NCI-H2107 (cell line): ENCODE measurements at places on chromosomes 1 and 21.

- DNase-seq: peak; percentile 17
Observed at GRCh38 chr1:24390924-24391782, 22.4 kb downstream of the STPG1 start.

DNA sequence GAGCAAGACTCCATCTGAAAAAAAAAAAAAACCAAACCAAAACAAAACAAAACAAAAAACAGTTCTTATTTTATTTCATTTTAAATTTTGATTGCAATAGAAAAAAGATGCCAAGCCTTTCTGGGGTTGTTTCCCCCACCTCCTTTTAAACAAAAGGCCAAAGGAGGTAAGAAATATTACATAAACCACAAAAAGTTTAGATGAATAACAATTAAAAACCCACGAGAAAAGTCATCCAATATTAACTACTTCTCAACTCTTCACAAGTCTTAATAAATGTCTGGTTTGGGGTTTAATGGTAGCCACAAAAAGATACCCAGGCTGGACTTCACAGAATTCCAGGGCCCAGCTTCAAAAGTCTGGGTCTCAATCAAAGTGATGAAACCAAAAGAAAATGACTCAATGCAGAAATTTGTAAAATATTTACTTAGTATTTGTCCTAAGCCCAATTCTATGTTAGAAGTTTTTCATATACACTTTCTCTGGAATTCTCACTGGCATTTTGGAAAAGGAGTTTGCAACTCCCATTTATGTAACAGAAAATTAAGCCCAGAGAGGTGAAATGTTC is 47.0 kb upstream of the SDC3 start:
- DNase-seq: no peak

GRCh38 chr21:36606983-36607325 is 92.0 kb upstream of the SIM2 start:
- no peak for DNase-seq

- no peak for DNase-seq
Observed at GRCh38 chr1:73044241-73045036, 762.1 kb upstream of the NEGR1 start.

DNA sequence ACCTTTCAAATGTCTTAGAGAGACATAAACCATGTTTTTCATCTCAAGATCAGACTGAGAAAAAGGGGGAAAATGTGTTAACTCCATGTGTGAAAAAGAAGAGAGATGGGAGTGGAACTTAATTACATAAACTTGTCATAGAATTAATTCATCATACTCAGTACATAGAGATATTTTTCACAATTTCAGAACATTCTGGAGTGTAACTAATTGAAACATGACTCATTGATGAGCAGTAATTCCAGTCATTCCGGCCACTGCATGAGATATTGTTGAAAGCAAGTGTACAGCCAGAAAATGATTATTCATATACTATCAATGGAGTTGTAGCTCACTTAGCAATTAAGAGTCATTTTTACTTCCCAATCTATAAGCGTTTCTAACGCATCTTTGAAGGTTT is 739.3 kb downstream of the LTN1 start:
- no peak for DNase-seq

- DNase-seq: no peak
Observed at GRCh38 chr1:156740237-156740740, 599 bp downstream of the MRPL24 start.

DNA sequence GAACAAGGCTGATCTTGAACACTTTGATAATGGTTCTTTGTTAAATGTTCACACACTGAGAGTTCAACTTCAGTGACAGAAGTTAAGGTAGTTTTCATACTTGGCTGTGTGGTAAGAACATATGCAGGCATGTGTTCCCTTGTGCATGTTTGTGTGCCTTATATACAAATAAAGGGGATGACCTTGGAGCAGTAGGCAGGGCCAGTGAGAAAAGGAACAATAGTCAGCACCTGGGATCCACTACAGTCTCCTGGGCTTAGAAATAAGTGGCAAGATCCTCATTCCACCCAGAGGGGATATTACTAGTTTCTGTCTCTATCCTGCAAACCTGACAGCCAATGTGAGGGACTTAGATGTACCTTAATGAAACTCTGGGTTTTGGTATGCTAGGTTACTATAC is 50.3 kb upstream of the DMRTA2 start:
- no peak for DNase-seq

- no peak for DNase-seq
Observed at GRCh38 chr1:204171751-204172178, 5.6 kb upstream of the REN start.

GRCh38 chr1:228717081-228717480 is 18.2 kb upstream of the RHOU start:
- no peak for DNase-seq

GRCh38 chr1:219155135-219155534 is 18.5 kb upstream of the LYPLAL1 start:
- no peak for DNase-seq

- DNase-seq: no peak
Observed at GRCh38 chr1:56390232-56390867, 189.0 kb downstream of the PLPP3 start.

DNA sequence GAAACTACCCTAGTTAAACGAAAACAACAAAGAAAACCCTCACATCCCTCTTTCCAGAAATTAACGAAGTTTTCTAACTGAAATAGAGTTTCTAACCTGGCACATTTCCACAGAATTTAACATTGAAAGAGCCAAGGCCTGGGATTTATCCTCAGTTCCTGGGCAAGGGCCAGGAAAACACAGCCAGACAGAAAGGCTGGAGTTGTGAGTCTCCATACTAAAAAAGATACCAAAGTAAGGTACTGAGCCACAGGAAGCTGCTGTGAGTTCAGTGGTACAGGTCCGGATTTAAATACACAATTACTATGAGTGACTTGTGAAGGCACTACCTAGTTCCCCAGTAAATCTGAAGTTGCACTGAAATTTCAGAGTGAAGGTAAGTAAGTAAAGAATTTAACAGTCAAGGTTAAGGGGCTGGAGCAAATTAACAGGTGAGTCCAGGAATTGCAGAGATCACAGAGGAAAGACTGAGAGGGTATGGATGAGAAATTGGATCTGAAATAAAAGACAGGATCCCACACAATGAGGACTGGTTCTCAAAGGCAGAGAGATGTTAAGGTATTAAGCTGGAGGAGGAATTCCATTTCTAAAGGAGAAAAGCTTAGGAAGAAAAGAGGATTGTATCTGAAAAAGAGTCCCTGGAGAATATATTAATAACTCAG is 905 bp downstream of the LIX1L start:
- no peak for DNase-seq

GRCh38 chr1:229669333-229669732 is 43.3 kb downstream of the URB2 start:
- DNase-seq: no peak

GRCh38 chr1:36359911-36360550 is 25.7 kb downstream of the STK40 start:
- DNase-seq: no peak

DNA sequence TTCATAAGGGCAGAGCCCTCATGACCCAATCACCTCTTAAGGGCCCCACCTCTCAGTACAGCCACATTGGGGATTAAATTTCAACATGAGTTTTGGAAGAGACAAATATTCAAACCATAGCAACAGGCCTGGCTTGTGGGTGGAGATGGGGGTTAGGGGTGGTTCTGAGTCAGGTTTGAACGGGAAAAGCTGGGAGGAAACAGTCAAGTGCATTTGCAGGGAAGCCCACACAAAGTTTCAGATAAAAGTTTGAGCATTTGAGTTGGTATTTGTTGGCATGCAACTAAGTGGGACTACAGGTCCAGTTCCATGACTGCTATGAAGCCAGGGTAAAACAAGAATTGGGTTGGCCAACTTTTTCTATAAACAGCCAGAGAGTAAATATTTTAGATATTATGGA is 21.0 kb upstream of the PADI2 start:
- DNase-seq: no peak

DNA sequence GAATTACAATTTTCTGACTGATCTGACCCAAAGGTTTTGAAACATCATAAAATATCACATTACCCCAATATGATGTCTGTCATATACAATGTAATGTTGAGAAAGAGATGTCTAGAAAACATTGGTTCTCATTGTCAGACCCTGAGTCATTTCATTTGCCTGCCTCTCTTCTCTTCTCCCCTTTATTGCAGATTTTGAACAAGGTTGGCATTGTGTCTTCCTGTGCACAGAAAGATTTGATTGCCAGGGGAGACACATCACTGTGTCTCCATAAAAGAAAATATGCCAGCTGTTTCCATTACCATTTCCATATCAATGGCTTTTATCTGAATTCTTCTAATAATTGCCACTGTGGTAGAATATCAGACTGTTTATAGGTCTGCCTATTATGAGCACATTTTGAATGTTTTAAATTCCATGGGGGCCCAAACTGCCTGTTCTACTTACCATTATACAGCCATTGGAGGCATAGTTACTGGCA is 65.6 kb downstream of the IFI44 start:
- no peak for DNase-seq

DNA sequence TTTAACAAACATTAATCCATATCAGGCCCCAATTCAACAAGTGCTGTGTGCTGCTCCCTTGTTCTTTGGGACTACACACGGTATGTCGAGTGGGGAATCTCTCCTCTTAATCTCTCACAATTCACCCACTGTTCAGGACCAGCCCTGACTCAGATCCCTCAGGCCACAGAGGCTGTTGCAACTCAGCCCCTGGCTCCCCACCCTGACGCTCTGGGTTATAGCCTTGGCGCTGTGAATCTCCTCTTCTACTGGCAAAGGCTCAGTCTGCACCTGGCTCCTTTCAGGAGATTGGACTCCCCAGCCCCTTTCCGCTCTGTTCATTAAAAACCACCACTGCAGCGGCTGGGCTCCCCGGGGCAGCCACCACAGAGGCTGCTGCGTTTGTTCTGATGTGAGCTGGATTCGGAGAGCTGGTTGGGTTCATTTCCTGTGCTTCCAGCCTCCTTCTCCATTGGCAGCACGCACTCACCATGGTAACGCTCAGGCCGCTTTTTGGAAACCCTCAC is 13.0 kb downstream of the CAPN8 start:
- peak; percentile 83 for DNase-seq

- no peak for DNase-seq
Observed at GRCh38 chr1:77509051-77509492, 173.4 kb downstream of the ZZZ3 start.

- DNase-seq: no peak
Observed at GRCh38 chr1:42960122-42960390, 1.4 kb upstream of the SLC2A1 start.

DNA sequence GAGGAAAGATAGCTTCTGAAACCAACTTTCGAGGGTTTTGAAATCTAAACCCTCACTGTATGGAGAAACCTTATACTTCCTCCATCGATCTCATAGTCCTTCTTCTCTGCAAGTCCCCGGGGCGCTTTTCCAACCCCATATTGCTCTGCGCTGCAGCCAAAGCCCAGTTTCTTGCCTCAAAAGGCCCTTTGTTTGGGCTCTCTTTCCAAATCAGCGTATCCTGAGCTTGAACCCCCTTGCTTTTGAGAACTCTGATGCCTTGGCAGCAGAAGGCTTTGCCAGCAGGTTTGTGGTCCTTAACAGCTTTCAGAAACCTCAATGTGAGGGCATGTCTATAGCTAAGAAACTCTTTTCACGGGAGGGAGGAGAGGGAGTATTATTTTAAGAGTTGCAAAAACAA is 21.6 kb downstream of the PLPP3 start:
- no peak for DNase-seq

DNA sequence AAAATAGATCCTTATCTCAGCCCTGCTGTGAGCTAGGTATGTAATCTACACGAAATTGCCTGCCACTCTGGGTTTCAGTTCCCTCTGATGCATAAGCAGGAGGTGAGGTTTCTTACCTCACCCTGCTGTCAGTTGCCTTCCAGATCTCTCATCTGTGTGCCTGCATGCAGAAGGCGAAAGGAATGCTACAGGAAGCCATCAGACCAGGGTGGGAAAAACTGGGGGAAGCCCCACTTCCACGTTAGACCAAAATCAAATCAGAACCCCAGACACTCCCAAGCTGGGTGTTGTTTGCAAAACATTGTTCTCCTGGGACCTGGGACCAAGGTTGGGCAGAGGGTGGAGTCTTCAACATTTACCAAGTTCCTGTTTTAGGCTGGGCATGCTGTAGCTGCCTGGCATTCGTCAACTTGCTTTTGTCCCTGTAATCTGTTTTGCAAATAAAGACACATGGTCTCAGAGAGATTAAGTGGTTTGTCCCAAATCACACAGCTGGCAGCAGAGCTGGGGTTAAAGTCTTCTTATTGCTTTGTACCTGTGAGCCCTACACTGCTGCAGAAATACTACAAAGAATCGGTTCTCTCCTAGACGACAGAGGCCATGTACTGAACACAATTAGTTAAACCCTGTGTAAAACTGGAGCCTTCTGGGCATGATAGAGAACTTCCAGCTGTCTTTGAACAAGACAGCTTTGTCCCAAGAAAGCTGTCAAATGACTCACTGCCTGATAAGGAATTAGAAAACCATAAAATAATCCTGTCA is 389.7 kb upstream of the RUNX1 start:
- no peak for DNase-seq

DNA sequence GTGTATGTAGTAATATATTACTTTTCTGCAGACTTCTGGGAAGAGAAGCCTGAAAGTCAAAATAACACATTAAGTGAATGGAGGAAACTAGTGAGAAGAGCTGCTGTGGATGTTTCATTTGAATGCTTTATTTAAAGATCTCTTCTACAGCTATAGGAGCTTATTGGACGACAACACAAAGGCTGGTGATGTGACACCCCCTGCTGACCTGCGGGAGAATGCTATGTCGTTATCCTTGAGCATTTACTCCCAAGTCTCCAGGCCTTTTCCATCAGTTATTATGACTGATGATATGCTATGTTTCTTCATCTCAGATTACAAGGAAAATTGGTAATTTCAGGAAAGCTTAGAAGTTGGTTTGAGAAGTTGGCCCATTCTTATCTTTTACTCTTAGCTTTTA is 22.3 kb upstream of the PLA2G4A start:
- no peak for DNase-seq

- DNase-seq: no peak
Observed at GRCh38 chr1:56375326-56375804, 204.0 kb downstream of the PLPP3 start.

DNA sequence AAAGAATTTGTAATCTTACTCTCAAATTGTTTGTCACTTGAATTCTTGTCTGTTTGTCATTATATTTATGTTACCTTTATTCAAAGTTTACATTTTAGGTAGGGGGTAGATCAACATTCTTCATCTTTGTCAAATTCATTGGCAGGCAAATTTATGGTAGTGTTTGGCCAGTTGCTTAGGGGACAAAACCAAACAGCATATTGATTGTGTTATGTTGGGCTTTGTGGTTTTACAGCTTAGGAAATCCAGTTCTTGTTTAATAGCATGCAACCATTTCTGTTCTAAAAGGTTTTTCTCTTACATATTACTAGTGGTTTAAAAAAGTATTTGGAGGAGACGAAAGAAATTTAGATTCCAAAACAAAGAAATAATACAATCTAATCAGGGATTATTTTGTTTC is 91.4 kb downstream of the HMCN1 start:
- DNase-seq: no peak

DNA sequence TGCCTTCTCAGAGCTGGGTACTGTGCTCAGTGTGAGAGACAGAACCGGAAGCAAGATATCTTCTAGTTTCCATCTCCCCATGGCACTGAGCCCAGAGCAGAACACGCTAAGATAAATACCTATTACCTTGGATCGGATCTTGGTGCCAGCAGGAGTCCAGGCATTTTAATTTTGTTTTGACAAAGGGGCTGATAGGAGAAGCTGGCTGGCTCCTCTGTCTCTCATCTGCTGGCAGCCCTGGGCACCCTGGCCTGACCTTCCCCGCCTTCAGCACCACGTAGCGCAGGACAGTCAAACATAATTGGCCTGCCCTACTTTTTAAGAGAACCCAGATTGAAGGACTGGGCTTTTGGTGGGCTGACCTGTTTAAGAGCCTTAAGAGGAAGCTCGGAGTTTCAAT is 160.7 kb upstream of the KLHDC7A start:
- no peak for DNase-seq
